Activated T-helper 1 cell treated with anti-CD3 and anti-CD28 coated beads, Interleukin-12 subunit alpha, Interleukin-12 subunit beta, Interleukin-2, Interleukin-4 antibody, amounts not matched to agents 30 ng/mL and 10 ng/mL and 1 ng/mL, durations not matched to agents 14 hours and 24 hours and 36 hours (primary cell): ENCODE measurements at places on chromosomes 13 and 19.

- no peak for DNase-seq
Observed at GRCh38 chr13:60838581-60838980, 441.6 kb downstream of the TDRD3 start.

DNA sequence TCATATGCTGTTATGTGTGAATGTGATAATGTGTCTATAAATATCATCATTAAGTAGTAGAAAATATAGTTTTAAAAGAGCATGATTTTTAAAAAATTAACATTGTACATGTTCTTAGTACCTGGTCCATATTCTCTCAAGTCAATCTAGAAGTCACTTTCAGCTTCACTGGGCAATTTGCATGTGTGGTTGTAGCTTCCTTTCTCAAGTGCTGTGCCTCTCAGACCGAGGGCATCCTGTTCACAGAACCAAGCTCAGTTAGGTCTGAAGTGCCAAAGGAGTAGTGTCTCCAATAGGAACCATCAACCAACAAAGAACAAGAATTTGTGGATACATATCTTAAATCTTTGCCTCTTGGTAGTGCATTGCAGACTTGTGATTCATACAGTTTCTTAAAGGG, 541.8 kb upstream of the SLC10A2 start:
- DNase-seq, result no peak

GRCh38 chr19:2634228-2634951, 68.1 kb downstream of the GNG7 start:
- no peak for DNase-seq

GRCh38 chr13:24700539-24700938, 20.3 kb downstream of the ATP12A start:
- no peak for DNase-seq

DNA sequence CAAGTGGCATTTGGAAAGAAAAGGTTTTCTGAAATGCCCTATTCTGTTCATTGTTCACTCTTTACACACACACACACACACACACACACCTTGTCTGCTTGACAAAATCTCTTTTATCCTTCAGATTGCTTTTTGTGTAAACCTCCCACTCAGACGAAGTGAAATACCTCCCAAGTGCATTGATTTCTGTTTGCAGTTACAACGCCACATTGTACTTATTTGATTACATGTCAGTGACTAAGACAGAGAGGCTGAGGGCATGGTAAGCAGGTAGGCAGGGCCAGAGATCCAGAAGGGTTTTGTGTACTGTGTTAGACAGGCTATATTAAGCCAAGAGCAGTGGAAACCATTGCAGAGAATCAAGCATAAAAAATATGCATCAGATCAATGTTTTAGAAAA, 561.8 kb downstream of the GPC6 start:
- DNase-seq, result no peak

DNA sequence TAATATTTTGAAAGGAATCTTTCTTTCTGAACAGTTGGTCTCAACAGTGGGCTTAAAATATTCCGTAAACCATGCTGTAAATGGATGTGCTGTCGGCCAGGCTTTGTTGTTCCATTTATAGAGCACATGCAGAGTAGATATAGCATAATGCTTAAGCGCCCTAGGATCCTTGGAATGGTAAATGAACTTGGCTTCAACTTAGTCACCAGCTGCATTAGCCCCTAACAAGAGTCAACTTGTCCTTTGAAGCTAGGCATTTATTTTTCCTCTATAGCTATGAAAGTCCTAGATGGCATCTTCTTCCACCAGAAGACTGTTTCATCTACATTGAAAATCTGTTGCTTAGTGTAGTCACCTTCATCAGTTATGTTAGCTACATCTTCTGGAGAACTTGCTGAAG, 47.6 kb downstream of the SACS start:
- no peak for DNase-seq

- no peak for DNase-seq
Observed at GRCh38 chr19:37874784-37875183, 31.6 kb downstream of the WDR87 start.

DNA sequence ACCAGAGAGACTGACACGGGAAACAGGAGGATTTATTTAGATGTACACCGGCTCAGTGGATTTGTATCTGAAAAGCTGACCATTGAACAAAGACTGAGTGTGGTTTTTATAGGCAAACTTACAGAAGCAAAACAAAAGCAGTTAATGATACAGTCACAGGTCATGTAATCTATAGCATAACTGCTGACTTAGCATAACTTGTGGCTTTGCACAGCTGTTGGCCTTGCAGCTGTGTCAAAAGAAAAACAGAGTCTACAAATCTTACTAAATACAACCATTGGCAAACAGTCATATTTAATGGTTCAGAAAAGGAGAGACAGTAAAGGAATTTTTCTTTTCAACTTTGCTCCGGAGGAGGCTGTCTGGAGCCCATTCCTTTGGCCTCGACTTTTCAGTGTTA, 2.3 kb upstream of the ILF3 start:
- DNase-seq, result no peak

DNA sequence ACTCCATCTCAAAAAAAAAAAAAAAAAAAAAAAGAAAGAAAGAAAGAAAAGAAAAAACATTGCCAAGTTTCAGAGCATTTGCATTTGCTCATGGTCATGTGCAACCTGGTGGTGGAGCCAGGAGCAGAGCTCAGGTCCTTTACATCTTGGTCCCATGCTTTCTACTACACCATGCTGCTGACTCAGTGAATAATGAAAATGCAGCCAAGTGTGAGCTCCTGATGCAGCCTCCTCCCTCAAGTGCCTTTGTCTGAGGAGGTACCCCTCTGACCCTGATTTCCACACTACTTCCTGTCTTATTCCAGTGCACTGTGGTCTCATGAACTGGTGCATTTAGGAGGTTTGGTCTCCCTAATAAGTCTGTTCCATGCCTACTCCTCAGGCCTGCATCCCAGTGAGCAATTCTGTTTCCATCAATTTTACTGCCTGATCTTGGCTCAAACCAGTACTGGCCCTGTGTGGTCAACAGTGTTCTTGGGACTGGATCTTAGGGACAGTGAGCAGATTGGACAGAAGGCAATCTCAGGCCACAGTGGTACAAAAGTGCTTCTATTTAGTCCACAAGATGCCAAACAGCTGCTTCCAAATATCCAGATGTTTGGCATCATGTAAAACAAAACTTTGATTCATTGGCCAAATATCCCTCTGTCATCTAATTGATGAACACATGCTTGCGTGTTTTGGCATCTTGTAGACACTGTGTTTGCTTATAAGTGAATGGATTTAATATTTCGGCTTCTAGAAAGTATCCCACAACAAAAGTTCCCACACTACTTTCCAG, 28.8 kb upstream of the LRCH1 start:
- DNase-seq, result no peak

GRCh38 chr13:47085346-47085745, 188.5 kb upstream of the HTR2A start:
- DNase-seq, result no peak

DNA sequence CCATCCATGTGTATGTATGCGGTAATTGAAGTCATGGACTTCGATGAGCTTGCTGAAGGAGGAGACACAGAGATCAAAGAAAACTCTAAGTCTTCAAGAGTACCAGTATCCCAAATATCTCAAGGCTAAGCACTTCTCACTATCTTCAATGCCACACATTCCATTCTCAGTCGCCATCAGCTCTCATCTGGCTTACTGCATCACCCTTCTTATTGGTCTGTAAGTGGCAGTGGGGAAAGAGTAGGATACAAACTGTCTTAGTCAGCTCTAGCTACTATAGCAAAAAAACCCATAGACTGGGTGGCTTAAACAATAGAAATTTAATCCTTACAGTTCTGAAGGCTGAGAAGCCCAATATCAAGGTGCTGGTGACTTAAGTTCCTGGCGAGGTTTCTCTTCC, 218.7 kb downstream of the POSTN start:
- DNase-seq, result no peak

GRCh38 chr13:81048026-81048461, 707.1 kb upstream of the SPRY2 start:
- no peak for DNase-seq

- peak; percentile 21 for DNase-seq
Observed at GRCh38 chr19:35533822-35534392, 651 bp downstream of the GAPDHS start.

- no peak for DNase-seq
Observed at GRCh38 chr19:2223959-2224358, 12.2 kb downstream of the PLEKHJ1 start.

DNA sequence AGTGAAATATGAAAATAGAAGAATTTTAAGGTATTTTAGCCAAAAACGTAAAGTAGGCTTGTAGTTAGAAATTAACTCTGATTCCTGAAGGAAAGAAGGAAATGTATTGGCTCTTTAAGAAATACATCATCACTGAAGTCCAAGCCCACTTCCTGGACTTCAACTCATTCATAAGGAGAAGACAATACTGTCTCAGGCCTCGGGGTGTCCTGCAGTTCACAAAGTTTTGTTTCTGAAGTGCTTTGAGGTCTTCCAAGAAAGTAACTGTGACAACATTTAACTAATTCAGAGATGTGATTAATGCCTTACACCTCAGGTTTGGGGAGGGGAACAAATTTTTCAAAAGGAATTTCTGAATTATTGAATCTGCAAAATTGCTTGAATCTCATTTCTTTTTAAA, 65.8 kb upstream of the STARD13 start:
- DNase-seq, result no peak

GRCh38 chr13:102484329-102484728, 82.5 kb upstream of the FGF14 start:
- no peak for DNase-seq

GRCh38 chr13:112688560-112689302, 1.1 kb upstream of the ATP11A start:
- DNase-seq, result peak; percentile 47

GRCh38 chr19:2478756-2479555, 3.0 kb downstream of the GADD45B start:
- DNase-seq, result peak; percentile 65

- DNase-seq, result no peak
Observed at GRCh38 chr13:24863748-24864540, 100.0 kb downstream of the RNF17 start.

- no peak for DNase-seq
Observed at GRCh38 chr13:77857531-77858209, 61.0 kb downstream of the EDNRB start.

DNA sequence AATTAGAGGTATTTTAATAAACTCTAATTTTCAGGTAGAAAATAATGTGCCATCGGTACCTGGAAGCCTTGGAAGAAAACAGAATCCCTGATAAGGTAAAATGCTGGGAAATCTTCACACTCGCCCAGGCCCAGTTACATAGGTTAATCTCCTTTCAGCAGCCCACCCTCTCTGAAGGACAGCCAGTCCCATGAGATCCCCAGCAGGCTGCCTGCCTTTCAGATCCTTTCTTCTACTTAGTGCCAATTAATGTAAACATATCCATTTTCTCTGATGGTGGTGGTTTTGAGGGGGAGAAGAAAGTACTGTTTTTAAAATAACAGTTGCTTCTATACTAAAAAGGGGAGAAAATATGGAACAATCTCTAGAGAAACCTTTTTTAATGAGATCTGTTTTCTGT, 12.2 kb downstream of the SMAD9 start:
- DNase-seq, result no peak

- DNase-seq, result no peak
Observed at GRCh38 chr19:5547881-5548280, 19.9 kb downstream of the TINCR start.

DNA sequence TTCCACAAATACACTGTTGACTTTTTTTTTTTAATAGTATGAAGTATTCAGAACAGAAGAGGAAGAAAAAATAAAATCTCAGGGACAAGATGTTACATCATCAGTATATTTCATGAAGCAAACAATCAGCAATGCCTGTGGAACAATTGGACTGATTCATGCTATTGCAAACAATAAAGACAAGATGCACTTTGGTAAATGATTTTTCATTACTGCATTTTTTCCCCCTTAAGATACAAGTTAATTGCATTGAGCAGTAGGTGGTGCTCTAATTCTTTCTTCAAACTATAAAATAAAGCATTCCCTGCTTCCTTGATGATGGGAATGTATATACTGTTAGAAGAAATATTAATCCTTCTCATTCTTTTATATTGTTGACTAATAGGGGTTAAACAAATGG, 17.1 kb downstream of the UCHL3 start:
- DNase-seq, result no peak

DNA sequence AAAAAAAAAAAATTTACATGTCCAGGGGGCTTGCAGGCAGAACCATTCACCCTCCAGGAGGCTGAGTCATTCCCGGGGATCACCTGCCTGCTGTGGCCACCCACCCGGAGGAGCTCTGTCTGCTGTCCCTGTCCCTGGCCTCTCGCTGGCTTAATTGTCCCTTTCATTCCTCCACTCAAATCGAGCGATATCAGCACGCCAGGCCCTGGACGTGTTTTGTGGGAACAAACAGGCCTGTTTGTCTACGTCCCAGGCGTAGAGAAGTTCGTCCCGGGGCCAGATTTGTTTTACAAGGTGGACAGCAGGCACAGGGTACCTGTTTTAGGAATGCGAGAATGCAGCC, 21.2 kb downstream of the SULT2B1 start:
- no peak for DNase-seq

DNA sequence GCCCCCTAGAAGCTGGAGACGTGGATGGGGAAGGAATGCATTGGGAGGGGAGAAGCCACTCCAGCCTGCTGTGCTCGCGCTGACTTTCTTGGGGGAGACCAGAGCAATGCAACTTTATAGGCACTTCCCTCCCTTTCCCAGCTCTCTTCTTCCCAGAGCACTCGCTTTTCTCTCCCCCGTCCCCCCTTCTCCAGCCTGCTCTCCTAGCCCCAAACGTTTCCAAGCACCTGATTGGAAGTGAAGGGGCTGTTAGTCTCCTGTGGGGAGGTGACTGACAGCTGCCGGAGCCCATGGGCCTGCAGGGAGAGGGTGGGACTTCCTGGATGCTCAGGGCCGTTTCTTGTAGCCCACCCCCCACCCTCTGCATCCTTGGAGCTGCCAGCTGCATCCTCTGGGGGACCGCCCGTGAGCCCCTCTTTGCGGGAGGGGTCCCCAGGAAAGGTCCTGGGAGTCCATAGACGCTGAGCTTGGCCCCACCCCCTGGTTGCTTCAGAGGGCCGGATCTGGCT, 2.5 kb downstream of the HDGFL2 start:
- DNase-seq, result no peak

DNA sequence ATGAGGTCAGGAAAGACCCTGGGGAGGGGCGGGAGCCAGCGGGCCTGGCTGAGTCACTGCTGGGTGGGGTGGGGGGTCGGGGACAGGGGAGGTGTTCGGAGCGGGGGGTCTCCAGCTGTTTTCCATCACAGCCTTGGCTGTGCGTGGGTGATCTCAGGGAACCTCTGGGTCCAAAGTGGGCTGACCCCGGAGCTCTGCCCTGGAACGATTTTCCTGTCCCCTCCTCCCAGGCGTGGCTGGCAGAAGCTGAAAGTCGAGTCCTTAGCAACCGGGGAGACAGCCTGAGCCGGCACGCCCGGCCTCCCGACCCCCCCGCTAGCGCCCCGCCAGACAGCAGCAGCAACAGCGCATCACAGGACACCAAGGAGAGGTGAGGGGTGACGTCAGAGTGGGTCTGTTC, 10.6 kb downstream of the TRIP10 start:
- no peak for DNase-seq

GRCh38 chr13:96248103-96248502, 158.2 kb downstream of the HS6ST3 start:
- no peak for DNase-seq

GRCh38 chr19:5434970-5435641, 20.1 kb upstream of the ZNRF4 start:
- DNase-seq, result no peak

GRCh38 chr19:50546527-50547221, 21.6 kb downstream of the LRRC4B start:
- no peak for DNase-seq

GRCh38 chr19:33861950-33862349, 65.3 kb downstream of the KCTD15 start:
- DNase-seq, result no peak

GRCh38 chr13:77513719-77514335, 21.7 kb upstream of the SCEL start:
- DNase-seq, result no peak

- DNase-seq, result no peak
Observed at GRCh38 chr13:35797991-35798390, 321.5 kb upstream of the MAB21L1 start.
